ENCODE measurements at places on chromosomes 13 and 19. TPM values are rescaled to one million over a fixed set of nuclear protein-coding genes. Genes with fewer than 3 reads are reported as not detected.

- H3K4me3 ChIP-seq: peak overlapping the region; percentile 28
- H3K27ac ChIP-seq: peak overlapping the region; percentile 95
- DNase-seq: no peak
- H3K27me3 ChIP-seq: no peaks in the 10 kb centered on the region
- no peaks in the 10 kb centered on the region for H3K36me3 ChIP-seq
Measured at GRCh38 chr19:11152318-11153062, 3.1 kb downstream of the SPC24 start.

DNA sequence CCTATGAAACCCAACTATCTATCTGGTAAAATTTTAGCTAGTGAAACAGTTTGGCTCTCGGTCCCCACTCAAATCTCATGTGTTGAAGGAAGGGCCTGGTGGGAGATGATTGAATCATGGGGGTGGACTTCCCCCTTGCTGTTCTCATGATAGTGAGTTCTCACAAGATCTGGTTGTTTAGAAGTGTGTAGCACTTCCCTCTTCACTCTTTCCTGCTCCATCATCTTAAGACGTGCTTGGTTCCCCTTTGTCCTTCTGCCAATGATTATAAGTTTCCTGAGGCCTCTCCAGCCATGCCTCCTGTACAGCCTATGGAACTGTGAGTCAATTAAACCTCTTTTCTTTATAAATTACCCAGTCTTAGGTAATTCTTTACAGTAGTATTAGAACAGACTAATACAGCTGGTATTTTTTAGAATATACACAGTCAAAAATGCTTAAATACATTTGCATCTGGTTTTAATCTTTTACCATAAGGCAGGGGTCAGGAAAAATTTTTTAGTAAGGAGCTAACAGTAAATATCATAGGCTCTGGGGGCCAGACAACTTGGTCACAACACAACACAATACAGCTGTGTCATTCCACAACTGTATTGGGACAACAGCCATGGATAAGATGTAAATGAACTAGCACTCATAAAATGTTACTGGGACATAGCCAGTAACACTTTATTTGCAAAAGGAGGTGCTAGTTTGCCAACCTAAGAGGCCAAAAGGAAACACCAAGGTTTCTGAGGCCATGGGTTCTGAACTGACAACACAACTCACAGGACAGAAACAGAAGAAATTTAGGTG lies 24.3 kb downstream of the DZIP1 start:
- H3K4me3 ChIP-seq: no peak overlapping the region
- no peak overlapping the region for H3K27ac ChIP-seq
- H3K36me3 ChIP-seq: peaks cover 66% of the 10 kb centered on the region
- no peaks in the 10 kb centered on the region for H3K27me3 ChIP-seq
- DNase-seq: no peak

Gene PDE4C
- 0.21 TPM for total RNA-seq

DNA sequence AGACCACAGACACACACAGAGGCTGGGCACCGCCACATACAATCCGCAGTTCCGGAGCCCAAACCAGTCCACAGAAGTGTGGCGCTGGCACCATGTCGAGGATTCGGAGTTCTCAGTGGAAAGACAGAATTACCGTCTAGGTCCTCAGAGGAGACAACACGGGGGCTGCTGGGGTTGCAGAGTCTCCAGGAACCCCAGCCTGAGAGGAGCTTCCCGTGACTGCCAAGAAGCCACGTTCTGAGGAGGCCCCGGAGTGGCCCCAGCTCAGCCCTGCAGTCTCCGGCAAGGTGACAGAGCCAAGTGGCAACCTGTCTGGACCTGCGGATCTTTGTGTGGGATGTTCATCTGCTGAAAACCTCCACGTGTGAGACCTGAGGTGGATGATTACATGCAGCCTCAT lies 7.3 kb upstream of the ADPRHL1 start:
- H3K27me3 ChIP-seq: no peaks in the 10 kb centered on the region
- peaks cover 9% of the 10 kb centered on the region for H3K4me1 ChIP-seq
- H3K36me3 ChIP-seq: peaks cover 37% of the 10 kb centered on the region
- no peak overlapping the region for H3K4me3 ChIP-seq

Gene LGALS13
- total RNA-seq: not detected

- H3K27me3 ChIP-seq: no peaks in the 10 kb centered on the region
- H3K27ac ChIP-seq: peak overlapping the region; percentile 98
- peak overlapping the region; percentile 96 for H3K4me3 ChIP-seq
- peaks cover 46% of the 10 kb centered on the region for H3K4me1 ChIP-seq
Measured at GRCh38 chr19:12792051-12792852, 966 bp downstream of the JUNB start.

Gene NCCRP1
- total RNA-seq: not detected

GRCh38 chr13:38090913-38091312 lies 221.3 kb upstream of the TRPC4 start:
- no peaks in the 10 kb centered on the region for H3K27me3 ChIP-seq
- no peak overlapping the region for H3K4me3 ChIP-seq
- no peaks in the 10 kb centered on the region for H3K4me1 ChIP-seq
- H3K36me3 ChIP-seq: no peaks in the 10 kb centered on the region

Gene SIGLEC12
- not detected for total RNA-seq

DNA sequence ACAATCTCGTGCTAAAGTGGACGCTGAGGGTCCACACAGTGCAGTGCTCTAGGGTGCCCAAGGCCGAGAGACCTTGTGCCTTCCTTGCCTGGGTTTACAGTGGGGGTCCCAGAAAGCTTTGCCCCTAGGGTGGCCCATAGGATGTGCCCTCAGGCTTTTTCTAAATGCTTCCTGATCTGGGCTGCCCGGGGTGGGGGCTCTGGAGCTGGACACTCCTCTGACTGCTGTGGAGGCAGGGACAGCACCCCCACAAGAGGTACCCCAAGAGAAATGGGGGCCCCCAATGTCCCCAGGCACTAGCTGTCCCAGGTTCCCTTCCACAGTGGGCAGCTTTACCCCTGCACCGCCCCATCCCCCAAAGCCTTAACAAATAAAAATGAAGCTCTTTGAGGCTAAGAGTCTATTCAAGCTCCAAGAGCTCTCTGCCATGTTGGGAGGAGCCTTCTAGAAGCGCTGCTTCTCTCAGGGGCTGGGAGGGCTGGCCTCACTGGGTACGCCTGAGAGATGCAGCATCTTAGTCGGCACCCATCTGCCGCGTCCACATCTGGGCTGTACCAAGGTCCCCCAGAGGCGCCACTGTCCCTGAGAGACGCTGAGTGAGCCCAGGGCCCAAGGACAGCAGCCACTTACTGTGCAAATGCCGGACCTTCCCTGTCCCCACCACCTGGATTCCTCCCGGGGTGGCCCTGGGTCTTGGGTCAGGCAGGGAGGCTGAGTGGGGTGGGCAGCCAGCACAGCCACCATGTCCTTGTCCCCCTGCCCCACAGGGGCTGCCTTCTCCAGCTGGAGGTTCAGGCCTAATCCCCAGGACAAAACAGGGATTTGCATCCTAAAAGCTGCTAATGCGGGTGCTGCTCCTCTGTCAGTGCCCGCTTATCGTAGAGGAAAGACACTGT lies 27.4 kb downstream of the CEBPA start:
- H3K36me3 ChIP-seq: no peaks in the 10 kb centered on the region
- H3K4me1 ChIP-seq: peaks cover 5% of the 10 kb centered on the region
- DNase-seq: no peak
- H3K27ac ChIP-seq: no peak overlapping the region
- H3K27me3 ChIP-seq: no peaks in the 10 kb centered on the region

DNA sequence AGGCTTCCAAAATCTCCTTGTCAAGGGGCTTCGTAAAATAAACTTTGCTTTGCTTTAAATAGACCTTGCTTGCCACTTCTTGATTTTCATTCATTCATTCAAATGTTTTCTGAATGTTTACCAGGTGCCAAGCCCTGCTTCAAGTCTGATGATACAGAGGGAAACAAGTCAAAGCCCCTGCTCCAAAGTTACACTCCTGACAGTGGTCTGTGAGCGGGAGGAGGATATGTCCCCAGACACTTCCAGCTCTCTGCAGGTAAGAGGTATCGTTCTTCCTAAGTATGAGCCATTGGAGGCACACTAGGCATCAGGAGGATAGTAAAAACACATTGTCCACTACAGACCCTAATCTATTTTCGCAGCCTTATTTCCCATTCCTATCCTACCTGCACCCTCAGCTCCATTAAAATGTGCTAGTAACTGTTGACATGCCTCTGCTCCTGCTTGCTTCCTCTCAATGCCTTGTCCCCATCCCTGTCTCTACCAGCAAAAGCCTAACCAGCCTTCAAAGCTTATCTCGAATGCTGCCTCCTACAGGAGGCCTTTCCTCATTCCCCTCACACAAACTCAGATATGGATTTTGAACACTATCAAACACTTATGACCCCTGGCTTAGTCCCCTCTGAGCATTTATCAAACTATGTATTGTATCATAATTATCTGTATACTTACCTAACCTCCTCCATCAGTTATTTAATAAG lies 6.2 kb upstream of the WBP4 start:
- peaks cover 71% of the 10 kb centered on the region for H3K4me1 ChIP-seq
- no peak for DNase-seq
- no peaks in the 10 kb centered on the region for H3K36me3 ChIP-seq
- peak overlapping the region; percentile 38 for H3K27ac ChIP-seq
- H3K4me3 ChIP-seq: no peak overlapping the region

- H3K4me3 ChIP-seq: no peak overlapping the region
- no peaks in the 10 kb centered on the region for H3K4me1 ChIP-seq
- H3K27ac ChIP-seq: no peak overlapping the region
- DNase-seq: no peak
Measured at GRCh38 chr13:113792236-113792770, 33.3 kb downstream of the TMEM255B start.

DNA sequence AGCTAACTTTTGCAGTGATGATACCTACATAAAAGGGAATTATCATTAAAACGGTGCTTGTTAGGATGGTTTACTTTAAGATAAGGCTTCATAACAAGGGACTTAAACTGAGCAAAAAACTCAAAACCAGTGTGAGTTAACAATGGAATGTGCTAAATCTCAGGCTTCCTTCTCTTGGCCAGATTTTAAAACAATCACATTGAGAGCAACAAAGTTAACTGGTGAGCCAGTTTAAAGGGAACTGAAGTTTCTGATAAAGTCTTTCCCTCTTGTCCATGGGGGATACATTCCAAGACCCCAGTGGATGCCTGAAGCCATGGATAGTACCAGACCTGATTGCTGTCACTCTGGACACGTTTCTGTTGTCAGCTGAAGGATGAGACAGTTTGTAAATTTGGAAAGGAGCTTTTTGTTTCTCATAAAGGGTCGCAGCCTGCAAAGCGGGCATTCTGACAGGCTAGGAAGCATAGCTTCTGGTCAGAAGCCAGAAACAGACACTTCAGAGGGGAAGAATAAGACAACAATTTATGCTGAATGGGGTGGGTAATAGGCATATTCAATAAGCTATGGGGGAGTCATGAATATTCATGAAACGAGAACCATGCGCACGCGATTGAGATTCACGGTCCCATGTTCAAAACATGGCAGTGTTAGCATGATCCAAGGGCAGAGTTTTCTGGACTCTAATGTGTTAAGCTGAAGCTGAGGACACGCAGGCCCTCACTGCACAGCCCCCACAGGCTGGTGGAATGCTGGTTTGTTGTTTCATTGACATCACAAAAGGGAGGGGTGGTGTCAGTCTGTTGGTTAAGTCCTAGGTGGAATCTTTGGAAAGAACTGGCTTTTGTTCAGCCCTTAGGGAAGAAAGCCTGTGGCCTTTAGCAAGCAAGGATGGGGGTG lies 150.6 kb upstream of the RNF113B start:
- H3K36me3 ChIP-seq: peaks cover 6% of the 10 kb centered on the region
- H3K4me3 ChIP-seq: peak overlapping the region; percentile 23
- no peaks in the 10 kb centered on the region for H3K27me3 ChIP-seq
- peaks cover 85% of the 10 kb centered on the region for H3K4me1 ChIP-seq

GRCh38 chr19:31177246-31177645 lies 172.0 kb downstream of the TSHZ3 start:
- H3K4me1 ChIP-seq: peaks cover 9% of the 10 kb centered on the region
- no peak overlapping the region for H3K4me3 ChIP-seq
- peak; percentile 75 for DNase-seq
- H3K27ac ChIP-seq: no peak overlapping the region

DNA sequence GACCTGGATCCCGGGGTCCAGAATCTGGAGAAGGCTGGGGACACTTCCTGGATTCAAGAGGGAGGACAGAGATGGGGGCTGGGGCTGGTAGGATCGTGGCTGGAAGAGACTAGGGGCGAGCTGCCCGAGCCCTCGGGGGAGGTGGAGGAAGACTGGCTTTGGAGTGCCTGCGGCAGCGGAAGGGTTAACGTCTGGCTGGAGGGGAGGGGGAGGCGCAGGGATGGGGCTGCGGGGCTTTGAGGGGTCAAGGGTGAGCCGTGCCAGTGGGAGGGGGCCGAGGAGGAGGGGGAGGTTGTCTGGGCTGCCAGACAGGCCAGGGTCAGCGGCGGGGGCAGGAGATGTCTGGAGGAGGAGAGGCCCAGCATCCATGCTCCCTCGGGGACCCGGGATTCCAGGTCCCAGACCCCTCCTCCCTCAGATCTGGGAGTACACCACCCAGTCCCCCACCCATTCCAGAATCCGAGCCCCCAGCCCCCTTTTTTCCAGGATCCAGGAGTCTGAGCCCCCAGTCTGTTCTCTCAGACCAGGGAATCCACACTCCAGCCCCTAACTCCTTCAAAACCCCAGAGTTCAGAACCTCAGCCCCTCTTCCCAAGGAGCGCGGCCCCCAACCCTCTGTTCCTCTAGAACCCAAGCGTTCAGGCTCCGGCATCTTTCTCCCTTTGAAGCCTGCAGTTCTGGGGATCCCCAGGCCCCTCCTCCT lies 3.2 kb upstream of the SPACA6 start:
- H3K4me1 ChIP-seq: peaks cover 52% of the 10 kb centered on the region
- H3K4me3 ChIP-seq: peak overlapping the region; percentile 92
- no peaks in the 10 kb centered on the region for H3K27me3 ChIP-seq
- peak overlapping the region; percentile 96 for H3K27ac ChIP-seq

Gene VSTM1
- total RNA-seq: not detected

Gene NLRP5
- not detected for total RNA-seq

DNA sequence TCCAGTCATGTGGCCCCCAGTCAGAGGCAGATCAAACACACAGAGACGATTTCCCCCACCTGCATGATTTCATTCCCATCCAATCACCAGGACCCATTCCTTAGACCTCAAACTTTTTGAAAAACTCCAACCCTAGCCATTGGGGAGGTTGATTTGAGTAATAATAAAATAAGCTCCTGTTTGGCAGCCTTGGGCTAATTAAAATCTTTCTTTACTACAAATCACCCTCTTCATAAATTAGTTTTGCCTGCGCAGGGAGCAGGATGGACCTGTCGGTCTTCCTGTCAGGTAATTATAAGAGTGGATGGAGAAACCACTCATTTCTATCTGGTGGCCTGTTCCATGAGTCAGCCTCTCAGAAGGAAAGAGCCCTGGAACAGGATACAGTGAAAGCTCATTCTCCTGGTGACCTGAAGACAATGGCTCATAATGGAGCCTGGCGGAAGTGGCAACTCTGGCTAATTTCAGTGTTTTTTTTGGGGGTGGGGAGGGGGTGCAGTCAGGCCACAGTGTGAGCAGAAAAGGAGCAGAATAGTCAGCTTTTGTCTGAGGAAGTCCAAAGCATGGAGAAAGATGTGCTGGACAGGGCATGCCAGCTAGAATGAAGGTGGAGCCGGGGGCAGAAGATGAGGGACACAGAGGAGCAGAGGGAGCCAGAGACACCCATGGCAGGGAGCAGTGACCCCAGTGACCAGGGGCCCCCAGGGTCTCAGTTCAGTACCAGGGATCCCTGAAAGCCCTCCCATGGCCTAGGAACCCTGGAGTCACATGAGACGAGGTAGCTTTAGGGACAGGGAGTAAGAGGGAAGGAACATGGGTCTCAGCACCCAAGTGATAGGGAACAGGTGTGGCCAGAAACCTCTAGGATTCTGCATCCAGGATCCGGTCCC lies 31.8 kb upstream of the PSG9 start:
- DNase-seq: no peak
- no peak overlapping the region for H3K4me3 ChIP-seq
- H3K27me3 ChIP-seq: no peaks in the 10 kb centered on the region
- no peaks in the 10 kb centered on the region for H3K4me1 ChIP-seq
- no peak overlapping the region for H3K27ac ChIP-seq

GRCh38 chr19:15173746-15174404 lies 26.9 kb downstream of the NOTCH3 start:
- H3K27me3 ChIP-seq: no peaks in the 10 kb centered on the region
- H3K4me3 ChIP-seq: no peak overlapping the region
- DNase-seq: no peak
- H3K36me3 ChIP-seq: peaks cover 25% of the 10 kb centered on the region

All from osteocyte (in vitro differentiated cells).